ENCODE measurements at places on chromosomes 4 and X.

DNA sequence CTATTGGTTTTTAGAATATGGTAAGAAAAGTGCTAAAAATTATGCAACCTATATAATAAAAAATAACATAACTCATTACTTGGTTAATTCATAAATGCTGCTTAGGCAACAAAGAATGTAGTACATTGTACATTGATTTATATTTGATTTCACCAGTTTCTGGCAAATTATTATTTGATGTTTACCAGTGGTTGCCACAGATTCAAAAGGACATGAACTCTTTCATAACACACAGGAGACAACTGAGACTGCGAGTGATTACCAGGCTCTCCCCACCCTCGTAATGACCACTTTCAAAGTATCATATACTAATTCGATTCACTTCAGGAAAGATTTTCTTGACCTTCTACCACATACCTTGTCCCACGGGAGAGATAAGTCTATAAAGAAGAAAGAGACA is 158.5 kb downstream of the NR3C2 start:
- DNase-seq: no peak

DNA sequence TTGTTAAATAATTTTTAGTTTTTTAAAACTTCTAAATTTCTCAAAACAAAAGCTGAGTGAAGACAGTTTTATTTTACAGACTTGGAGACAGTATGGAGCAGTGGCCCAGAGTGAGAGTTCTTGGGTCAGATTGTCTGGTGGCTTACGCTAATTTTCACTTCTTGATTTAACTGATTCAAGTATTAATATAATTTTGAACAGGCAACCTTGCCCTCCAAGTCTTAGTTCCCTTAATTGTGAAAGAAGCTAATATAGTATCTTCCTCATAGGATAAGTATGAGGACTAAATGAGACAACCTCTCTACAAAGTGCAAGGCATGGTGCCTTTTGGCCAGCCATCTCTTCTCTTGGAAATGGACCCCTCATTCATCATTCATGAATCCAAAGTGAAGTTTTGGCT is 25.4 kb downstream of the ATP7A start:
- no peak for DNase-seq

GRCh38 chrX:110210417-110211139 is 107.3 kb downstream of the AMMECR1 start:
- peak; percentile 28 for DNase-seq

GRCh38 chrX:10833299-10834169 is 213.1 kb upstream of the MID1 start:
- no peak for DNase-seq

DNA sequence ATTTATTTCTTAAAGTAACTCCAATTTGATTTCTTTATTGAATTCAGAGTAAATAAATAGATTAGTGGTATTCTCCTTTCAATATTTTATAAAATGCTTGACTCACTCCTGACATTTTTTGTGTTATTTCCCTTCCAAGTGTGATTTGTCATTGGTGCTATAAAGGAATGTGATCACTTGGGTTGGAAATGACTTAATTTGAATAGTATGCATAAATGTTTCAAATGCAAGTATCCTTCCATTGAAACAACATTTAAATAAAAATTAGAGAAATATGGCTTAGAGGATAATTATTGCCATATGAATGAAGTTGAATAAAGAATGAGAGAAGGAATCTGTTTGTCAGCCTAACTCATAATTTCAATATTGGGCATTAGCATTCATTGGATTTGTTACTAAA is 182.7 kb downstream of the PABPC4L start:
- no peak for DNase-seq

DNA sequence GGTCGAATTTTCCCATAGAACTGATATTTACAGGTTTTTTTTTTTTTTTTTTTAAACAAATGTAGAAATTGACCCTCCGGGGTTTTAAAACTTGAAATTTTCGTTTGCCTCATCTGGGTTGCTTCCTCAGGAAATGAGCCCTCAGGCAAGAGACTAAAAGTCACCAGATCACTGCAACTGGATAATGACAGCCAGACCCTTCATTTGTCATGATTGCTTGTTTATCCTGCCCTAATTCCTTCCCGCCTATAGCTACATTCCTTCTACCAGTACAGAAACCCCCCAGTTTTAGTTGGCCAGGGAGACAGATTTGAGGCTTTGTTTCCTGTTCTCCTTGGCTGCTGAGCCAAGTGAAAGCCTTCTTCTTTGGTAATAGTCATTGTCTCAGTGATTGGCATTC is 44.0 kb upstream of the IGFBP7 start:
- DNase-seq: no peak

- no peak for DNase-seq
Measured at GRCh38 chr4:147709999-147710398, 21.9 kb upstream of the ARHGAP10 start.

DNA sequence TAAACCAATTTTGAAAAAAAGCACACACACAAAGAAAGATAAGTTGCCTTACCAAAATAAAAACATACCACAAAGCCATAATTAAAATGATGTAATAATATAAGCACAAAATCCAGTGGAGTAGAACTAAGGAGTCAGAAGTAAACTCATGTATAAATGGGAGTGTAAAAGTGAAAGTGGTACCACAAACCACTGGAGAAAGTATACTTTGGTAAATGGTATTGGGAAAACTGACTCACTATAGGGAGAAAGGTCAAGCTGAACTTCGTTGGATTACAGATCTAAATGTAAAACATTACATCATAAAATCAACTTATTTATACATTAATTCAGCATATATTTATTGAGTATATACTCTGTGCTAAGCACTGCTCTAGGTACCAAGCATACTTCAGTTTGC is 46.3 kb upstream of the HHIP start:
- DNase-seq: no peak

GRCh38 chr4:10212400-10212799 is 95.8 kb upstream of the WDR1 start:
- no peak for DNase-seq

DNA sequence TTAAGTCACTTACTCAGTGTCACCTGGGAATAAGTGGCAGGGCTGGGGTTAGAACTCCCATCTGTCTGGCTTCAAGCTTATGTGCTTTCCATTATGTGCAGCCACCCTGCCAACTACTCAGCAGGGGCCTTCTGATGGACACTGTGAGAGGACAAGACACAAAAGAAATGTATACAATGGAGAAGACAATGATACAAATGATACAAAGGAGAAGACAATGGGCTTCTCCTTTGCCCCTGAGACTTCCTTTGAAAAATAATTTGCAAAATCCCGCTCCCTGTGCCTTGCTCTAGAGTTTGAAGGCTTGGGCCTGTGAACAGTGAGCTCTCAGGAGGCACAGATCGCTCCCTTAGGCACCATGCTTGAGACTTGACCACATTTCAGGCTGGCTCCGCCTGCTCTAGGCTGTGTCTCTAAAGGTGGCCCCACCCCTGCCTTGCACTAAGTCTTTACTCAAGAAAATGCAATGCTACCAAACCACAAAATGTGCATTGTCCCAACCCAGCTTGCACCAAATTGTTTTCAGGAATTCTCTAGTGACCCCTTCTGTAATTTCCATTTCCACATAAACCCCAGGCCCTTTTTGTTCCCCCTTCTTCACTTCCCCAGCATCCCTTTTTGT is 27.1 kb upstream of the STX18 start:
- no peak for DNase-seq
